CD4-positive, alpha-beta T cell (primary cell): ENCODE measurements at places on chromosomes 1 and 21. TPM values are rescaled to one million over a fixed set of nuclear protein-coding genes. Genes with fewer than 3 reads are reported as not detected.
A peak's percentile ranks its signal among the peaks of the same experiment; 100 is the strongest.

- DNase-seq: no peak
Observed at GRCh38 chr1:25106352-25106751, 126.0 kb downstream of the SYF2 start.

GRCh38 chr1:18343581-18343980, 137.1 kb upstream of the KLHDC7A start:
- DNase-seq: no peak

GRCh38 chr1:63813829-63814277, 40.0 kb downstream of the ROR1 start:
- no peak for DNase-seq

The ATP1A2 gene
- not detected for total RNA-seq

GRCh38 chr1:12344596-12345349, 114.9 kb downstream of the VPS13D start:
- peak; percentile 11 for DNase-seq

DNA sequence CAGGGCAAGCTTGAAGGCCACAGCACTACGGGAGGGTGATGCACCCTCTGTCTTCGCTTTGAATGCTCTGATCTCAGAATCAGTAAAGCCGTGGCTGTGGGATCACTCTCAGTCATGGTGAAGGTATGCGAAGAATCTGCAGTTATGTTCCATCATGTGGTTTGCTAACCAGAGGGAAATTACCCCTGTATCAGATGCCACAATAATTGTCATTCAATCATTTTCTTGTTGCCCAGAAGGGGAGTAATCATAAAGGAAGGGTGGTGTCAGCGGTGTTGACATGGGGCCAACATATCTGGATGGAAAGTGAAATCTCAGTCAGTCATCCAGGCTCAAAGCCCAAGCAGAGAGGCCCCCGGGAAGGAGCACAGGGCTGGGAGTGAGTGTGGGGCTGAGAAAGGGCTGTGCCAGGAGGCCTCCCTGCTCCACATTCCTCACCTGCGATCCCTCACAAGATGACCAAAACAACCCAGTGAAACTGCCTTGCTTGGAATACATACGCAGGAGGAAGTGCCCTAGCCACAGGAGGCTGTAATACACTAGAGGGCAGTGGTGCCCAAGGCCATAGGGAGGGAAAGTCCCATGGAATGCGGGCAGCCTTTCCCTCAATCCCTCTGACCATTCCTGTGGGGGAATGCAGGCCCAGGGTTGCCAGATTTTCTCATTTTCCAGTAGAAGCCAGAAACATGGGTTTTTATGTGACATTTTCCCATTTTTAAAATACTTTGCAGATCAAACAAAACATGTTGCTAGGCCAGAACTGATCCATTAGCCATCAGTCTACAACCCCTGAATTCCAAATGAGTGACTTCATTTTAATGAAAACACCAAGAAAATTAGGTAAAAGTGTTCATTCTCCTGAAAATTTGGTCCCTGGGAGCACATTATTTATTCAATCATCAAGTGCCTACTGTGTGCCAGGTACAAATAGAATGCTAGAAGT, 95.7 kb upstream of the VANGL1 start:
- DNase-seq: no peak

DNA sequence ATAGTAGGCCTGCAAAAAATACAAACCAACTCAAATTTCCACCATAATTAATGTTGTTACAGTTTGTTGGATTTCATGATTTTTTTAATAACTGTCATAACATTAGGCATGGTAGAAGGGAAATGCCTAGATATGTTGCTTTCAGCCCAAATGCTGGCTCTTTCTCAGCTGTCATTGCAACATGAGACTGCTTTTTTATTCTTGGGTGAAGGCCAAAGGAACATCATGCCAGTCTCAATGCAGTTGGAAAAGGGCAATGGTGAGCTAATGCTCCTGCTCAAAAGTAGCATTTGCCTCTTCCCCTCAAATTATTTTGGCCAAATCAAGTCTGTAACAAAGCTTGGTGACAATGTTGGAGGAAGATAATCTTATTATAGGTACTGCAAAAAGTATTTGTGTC, 877.7 kb upstream of the PRMT6 start:
- DNase-seq: no peak

DNA sequence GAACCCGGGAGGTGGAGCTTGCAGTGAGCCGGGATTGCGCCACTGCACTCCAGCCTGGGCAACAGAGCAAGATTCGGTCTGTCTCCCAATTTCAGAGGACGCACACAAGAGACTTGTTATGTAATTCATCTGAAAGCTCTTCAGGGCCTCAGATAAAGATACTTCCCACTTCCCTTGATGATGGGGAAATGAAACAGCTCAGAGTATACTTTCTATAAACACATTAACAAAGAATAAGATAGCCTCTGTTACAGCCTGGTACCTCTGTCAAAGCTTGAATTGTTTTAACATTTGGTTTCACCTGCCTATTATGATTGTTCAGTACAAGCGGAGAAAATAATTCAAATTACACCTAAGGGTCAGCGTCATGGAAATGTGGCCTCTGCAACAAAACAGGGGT, 622.9 kb upstream of the ADGRL4 start:
- DNase-seq: no peak

DNA sequence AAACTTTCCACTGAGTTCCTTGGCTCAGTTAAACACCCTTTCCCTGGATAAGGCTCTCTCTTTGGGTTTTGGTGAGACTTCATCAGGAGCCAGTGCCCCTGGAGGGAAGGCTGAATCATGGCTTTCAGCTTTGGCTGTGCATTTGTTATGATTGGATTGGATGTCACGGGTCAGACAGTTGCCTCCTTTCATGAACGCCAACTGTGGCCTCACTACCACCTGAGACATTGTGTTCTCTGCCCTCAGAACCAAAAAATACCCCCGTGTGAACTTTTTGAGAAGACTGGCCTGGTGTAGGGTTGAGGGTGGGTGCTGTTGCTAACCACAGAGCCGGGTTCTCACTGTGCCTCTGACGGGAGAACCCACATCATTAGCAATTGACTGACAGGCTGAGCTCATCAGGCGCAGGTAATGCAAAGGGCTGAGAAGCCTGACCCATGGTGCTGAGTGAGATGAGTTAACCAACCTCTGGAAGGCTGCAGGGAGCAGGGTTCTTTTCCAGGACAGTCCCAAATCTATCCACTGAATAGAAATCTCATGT, 65.6 kb downstream of the HHAT start:
- no peak for DNase-seq
